ENCODE measurements at places on chromosomes 7 and 10. TPM values are rescaled to one million over a fixed set of nuclear protein-coding genes. Genes with fewer than 3 reads are reported as not detected.
A peak's percentile ranks its signal among the peaks of the same experiment; 100 is the strongest.

The GJD4 gene
- not detected for polyA plus RNA-seq

The ATG9B gene
- 0.15 TPM for polyA plus RNA-seq

- peak; percentile 93 for DNase-seq
These were observed 534.3 kb downstream of the PARD3 start for GRCh38 chr10:34280599-34281374.

DNA sequence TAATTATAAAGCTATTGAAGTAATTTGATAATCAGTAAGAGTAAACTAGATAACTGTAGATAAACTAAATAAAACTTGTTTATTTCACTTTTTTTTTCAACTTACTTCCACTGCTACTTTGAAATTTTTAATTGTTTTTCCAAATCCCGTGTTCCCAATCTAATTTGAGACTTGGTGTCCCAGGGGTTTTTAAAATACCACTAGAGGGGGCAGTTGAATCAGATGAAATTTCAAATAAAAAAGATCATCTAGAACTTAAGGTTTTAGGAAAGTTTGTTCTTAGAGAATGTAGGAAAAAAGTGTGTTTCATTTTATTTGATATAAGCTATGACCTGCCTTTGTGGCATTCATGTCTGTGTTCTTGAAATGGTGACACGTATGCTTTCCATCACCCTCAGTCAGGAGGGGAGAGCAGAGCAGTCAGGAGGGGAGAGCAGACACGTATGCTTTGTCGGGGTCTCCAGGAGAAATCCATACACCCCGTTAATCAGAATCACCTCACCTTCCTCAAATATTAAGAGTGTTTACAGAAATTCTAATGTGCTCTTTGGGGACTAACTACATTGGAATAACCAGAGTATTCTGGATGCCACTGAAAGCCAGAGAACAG lies 49.9 kb downstream of the C10orf67 start:
- no peak for DNase-seq

DNA sequence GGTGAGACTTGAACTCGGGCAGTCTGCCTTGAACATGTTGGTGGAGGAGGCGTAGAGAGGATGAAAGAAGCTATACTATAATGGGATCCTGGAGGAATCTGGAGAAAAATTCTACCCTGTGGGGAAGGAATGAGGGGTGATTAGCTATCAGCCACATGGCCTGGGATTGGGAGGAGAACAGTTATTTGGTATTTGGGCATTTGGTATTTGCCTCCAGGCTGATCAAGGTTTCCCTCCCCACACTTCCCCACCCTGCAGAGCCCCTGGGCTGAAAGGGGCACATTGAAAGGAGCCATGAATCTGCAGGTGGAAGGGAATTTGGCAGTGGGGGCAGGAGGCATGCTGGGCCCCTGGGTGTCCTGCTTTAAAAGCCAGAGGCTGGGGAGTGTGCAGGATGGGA lies 235.3 kb downstream of the INHBA start:
- no peak for DNase-seq

GRCh38 chr7:98283127-98283886 lies 1.8 kb downstream of the BRI3 start:
- no peak for DNase-seq

DNA sequence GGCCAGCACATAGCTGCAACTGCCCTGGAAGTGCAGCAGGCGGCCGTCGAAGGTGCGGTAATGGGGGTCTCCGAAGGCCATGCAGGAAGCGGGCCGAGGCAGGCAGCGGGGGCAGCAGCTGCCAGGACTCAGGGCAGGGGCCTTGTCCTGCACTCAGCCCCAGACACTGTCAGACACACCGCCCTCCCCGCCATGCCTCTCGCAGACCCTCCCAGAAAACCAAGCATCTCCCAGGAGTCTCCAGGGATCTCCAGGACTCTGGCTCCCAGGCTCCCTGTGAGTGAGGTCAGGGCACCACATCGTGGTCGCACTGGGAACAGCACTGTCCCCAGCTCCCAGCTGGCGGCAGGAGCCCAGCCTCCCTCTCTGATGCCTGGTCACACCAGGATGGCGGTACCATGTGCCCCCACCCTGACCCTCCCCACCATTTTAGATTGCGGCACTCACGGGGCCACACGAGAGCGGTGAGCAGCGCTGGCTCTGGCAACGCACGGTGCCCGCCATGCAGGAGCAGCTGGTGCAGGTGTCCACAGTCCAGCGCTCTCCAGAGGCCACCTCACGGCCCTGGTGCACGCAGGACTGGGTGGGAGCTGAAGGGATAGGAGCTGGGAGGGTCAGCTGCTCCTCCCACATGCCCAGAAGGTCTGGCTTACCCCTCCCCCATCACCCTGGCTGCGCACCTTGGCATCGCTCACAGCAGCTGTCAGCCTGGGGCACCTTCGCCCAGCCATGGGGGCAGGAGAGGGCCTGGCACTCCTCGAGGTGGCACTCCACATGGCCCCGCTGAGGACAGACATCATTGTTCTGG lies 17.5 kb downstream of the ATP6V1F start:
- DNase-seq, result no peak
